Psoas muscle (tissue), 8 donors: ENCODE measurements at places on chromosomes 7 and 10.

DNA sequence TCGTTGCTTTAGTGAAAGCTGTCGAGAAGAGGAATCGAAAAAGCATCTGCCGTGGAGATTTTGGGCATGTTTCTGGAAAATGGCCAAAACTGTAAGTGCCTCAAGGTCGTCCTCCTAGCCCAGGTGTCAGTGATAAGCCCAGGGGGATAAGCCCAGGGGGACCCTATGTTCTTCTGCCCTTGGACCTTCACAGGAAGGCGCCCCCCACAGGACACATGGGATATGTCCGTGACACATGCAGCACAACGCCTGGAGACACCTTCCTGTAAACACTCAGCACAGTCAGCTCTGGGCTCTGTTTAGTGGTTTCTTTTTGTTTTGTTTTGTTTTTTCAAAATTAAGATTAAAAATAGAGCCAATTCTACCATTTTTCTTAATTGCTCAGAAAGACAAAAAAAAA is 272.7 kb downstream of the KLF6 start:
- DNase-seq, result no peak

DNA sequence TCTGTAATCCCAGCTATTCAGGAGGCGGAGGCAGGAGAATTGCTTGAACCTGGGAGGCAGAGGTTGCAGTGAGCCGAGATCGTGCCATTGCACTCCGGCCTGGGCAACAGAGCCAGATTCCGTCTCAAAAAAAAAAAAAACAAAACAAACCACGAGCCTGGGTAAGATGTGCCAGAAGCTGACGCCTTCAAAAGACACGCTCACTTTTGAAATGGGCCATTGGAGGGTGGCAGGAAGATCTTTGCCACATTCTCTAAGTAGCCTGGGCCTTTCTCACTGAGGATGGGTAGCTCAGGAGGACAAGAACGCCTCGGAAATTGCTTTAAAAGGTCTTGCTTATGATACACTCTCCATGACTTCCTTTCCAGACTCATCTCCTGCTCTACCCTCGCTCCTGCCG is 172.7 kb downstream of the SH3PXD2A start:
- no peak for DNase-seq

DNA sequence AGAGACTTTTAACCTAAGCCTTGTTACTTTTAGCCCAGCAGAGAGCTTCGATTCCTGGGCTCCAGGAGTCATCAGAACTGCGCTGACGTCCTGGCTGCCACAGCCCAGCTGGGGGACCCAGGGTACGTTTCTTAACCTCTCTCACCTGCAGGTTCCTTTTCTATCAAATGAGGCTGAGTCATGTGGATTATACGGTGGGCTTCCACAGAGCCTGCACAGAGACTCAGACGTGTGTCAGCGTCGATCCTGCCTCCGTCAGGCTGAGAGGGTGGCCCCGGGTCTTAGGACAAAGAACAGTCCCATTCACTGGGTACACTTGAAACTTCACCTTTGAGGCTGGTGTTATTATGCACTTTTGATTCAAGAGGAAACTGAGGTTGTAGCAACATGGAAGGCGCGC is 100.7 kb upstream of the FGFR2 start:
- no peak for DNase-seq

DNA sequence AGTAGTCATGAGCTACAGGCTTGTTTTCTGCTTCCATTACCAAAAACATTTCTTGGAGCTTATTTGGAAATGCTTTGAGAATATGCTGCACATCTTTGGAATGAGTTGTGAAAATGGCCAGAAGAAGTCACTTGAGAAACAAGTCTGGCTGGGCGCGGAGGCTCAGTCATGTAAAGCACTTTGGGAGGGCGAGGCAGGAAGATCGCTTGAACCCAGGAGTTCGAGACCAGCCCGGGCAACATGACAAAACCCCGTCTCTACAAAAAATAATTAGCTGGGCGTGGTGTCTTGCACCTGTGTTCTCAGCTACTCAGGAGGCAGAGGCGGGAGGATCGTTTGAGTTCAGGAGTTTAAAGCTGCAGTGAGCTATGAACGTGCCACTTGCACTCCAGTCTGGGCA is 882 bp upstream of the CHCHD1 start:
- no peak for DNase-seq

- DNase-seq, result no peak
Observed at GRCh38 chr7:27082171-27082570, 13.6 kb downstream of the HOXA1 start.

DNA sequence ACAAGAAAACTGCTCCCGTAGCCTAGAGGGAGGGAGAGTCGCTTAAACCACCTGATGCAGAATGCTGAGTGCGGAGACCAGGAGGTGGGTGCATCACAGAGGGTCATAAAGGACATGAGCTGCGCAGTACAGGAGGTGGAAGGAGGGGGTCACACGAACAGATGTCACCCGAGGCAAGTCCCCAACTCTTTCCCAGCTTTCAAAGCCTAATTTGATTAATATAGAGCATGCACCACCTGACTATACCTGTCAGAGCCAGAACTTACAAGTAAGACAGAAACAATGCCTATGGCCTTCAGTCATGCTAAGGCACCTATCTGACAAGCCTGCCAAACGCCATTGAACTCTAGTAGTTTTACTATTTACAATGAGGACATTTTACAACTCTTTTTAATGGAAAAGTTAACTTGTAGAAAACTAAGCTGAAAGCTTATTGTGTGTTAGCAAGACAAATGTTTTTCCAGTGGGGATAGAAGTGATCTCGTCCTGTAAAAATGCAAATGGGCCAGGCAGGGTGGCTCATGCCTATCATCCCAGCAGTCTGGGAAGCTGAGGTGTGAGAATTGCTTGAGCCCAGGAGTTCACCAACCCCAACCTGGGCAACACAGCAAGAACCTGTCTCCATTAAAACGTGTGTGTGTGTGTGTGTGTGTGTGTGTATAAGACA is 1.1 kb upstream of the VOPP1 start:
- no peak for DNase-seq

- no peak for DNase-seq
Observed at GRCh38 chr10:63219749-63220148, 86.6 kb downstream of the NRBF2 start.

GRCh38 chr10:96524741-96525140 is 11.0 kb upstream of the TLL2 start:
- DNase-seq, result no peak
